ENCODE measurements at places on chromosomes 16 and 17. TPM values are rescaled to one million over a fixed set of nuclear protein-coding genes. Genes with fewer than 3 reads are reported as not detected.

The TPSD1 gene
- total RNA-seq: not detected

The RND2 gene
- total RNA-seq: 0.52 TPM

The CD300LB gene
- not detected for total RNA-seq

DNA sequence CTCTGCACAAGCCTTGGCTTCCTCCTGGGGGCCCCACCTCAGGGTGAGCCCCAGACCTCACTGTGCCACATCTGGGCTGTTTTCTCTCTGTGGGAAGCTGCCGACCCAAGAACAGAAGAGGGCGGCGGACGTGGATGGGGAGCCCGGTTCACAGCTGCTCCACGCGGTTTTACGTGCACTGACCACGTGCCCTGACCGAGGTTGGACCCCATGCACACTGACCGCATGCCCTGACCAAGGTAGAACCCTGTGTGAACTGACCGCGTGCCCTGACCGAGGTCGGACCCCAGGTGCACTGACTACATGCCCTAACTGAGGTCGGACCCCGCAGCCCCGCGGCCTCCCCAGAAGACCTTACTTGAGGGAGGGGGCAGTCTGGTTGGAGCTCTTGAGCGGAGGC lies 19.6 kb downstream of the CEP131 start:
- H3K36me3 ChIP-seq: no peaks in the 10 kb centered on the region
- H3K4me3 ChIP-seq: no peak overlapping the region
- no peak for DNase-seq
- peaks cover 9% of the 10 kb centered on the region for H3K4me1 ChIP-seq
- no peaks in the 10 kb centered on the region for H3K27me3 ChIP-seq
- H3K27ac ChIP-seq: no peak overlapping the region

DNA sequence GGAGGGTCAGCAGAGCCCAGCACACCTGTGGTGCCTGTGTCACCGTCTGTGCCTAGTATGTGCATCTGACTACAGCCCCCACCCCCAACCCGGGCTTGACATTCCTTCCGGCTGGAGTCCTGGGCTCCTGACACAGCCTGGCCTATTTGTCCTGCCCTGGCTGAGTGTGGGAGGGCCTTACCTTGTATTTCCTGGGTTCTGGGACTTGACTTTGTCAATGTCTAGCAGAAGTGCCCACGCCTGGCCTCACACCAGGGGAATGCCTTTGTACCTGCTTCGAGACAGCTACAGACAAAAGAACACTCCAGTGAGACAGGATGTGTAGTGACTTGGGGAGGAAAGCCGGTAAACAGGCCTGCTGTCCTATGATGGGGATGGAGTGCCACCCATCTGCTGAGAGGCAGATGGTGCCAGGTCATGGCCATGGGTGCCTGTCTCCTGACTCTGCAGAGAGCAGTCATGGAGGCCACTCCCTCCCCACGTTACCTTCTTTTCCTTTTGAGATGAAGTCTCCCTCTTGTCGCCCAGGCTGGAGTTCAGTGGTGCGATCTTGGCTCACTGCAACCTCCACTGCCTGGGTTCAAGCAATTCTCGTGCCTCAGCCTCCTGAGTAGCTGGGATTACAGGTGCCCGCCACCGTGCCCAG lies 42.8 kb downstream of the TNFRSF13B start:
- no peaks in the 10 kb centered on the region for H3K27me3 ChIP-seq
- DNase-seq: no peak
- no peak overlapping the region for H3K27ac ChIP-seq
- H3K4me1 ChIP-seq: no peaks in the 10 kb centered on the region
- H3K4me3 ChIP-seq: no peak overlapping the region

Measured in body of pancreas (tissue), 4 donors.